ENCODE measurements at places on chromosomes 7 and 10. TPM values are rescaled to one million over a fixed set of nuclear protein-coding genes. Genes with fewer than 3 reads are reported as not detected.

DNA sequence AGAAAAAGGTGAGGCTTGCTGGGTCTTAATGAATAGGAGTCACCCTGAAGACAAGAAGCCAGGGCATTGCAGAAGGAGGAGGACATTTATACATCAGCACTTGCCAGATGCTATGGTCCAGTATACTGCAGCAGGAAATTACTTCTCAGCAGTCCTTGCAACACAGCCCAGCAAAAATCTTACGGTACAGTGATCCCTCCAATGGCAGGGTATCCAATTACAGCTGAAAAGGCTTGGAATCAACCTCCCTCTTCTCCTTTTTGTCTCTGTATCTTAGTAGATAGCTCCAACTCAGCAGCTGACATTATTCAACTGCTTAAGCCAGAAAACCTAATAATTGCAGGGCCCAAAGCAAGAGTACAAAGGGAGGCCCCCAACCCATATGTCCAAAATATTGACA lies 128.3 kb upstream of the COBL start:
- no peaks in the 10 kb centered on the region for H3K36me3 ChIP-seq
- H3K4me3 ChIP-seq = no peak overlapping the region
- DNase-seq = no peak
- H3K27ac ChIP-seq = no peak overlapping the region
- peaks cover 10% of the 10 kb centered on the region for H3K4me1 ChIP-seq
- no peaks in the 10 kb centered on the region for H3K27me3 ChIP-seq

GRCh38 chr10:13743101-13743693 lies 156.4 kb downstream of the PRPF18 start:
- no peaks in the 10 kb centered on the region for H3K27me3 ChIP-seq
- no peak overlapping the region for H3K4me3 ChIP-seq
- DNase-seq = no peak
- no peak overlapping the region for H3K27ac ChIP-seq

GRCh38 chr10:54469587-54470323 lies 331.3 kb downstream of the PCDH15 start:
- H3K36me3 ChIP-seq = no peaks in the 10 kb centered on the region
- H3K4me3 ChIP-seq = no peak overlapping the region
- DNase-seq = no peak
- H3K4me1 ChIP-seq = no peaks in the 10 kb centered on the region
- H3K27me3 ChIP-seq = no peaks in the 10 kb centered on the region

DNA sequence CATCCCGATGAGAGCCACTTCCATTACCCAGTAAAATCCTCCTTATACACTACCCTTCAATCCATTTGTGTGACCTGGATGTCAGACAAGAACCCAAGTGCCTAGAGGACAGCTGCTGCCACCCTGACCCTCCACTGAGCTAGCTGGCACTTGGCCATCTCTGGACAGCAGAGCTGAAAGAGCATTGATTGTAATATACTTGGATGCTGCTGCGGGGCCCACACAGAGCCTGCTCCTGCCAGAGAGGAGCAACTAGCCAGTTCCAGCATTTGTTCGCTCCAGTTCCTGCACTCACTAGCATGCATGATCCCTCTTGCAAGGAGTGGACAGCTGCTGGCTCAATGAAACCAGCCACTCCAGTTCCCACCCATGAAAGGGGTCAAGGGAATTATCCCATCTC lies 8.4 kb upstream of the TMEM254 start:
- H3K4me1 ChIP-seq = peaks cover 6% of the 10 kb centered on the region
- no peak overlapping the region for H3K4me3 ChIP-seq
- H3K27ac ChIP-seq = no peak overlapping the region
- peak; percentile 52 for DNase-seq

PNLIP gene
- not detected for total RNA-seq

PRPS1L1 gene
- not detected for total RNA-seq

SEMA4G gene
- 7.6 TPM for total RNA-seq
